Colonic mucosa (tissue), 4 donors: ENCODE measurements at places on chromosomes 13 and 19. TPM values are rescaled to one million over a fixed set of nuclear protein-coding genes. Genes with fewer than 3 reads are reported as not detected.

DNA sequence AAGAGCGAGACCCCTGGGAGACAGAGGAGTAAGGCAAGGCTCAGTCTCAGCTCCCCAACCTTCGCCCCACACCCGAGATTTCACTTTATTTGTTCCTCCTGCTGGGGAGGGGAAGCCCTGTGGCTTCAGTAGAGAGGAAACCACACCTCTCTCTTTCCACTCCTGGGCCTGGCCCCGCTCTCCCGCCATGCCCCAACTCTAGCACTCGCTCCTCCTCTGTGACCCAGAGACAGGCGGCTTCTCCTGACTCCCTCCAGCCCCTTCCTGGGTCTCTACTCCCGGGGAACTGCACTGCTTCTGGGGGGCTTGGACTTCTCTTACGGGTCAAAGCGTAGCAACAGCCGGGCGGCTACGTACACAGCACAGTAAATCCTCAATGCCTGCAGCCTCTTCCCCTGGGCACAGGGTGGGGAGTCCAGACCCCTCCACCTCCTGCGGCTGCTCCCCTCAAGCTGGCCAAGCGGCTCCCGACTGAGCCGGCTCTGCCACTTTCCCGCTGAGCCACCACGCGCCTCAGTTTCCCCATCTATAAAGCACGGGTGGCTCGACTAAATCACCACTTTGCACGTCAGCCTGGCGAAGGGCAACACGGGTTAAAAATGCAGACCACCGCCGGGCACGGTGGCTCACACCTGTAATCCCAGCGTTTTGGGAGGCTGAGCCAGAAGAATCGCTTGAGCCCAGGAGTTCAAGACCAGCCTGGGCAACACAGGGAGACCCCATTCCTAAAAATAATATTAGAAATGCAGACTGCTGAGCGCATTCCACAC is 1.4 kb downstream of the RNF126 start:
- H3K27me3 ChIP-seq = no peaks in the 10 kb centered on the region
- peaks cover 6% of the 10 kb centered on the region for H3K36me3 ChIP-seq
- H3K27ac ChIP-seq = peak overlapping the region; percentile 89
- DNase-seq = peak; percentile 72
- H3K4me3 ChIP-seq = peak overlapping the region; percentile 100

GRCh38 chr13:109610517-109610916 is 175.9 kb downstream of the IRS2 start:
- peak; percentile 37 for DNase-seq
- H3K27me3 ChIP-seq = no peaks in the 10 kb centered on the region
- no peaks in the 10 kb centered on the region for H3K4me1 ChIP-seq
- H3K36me3 ChIP-seq = no peaks in the 10 kb centered on the region

DNA sequence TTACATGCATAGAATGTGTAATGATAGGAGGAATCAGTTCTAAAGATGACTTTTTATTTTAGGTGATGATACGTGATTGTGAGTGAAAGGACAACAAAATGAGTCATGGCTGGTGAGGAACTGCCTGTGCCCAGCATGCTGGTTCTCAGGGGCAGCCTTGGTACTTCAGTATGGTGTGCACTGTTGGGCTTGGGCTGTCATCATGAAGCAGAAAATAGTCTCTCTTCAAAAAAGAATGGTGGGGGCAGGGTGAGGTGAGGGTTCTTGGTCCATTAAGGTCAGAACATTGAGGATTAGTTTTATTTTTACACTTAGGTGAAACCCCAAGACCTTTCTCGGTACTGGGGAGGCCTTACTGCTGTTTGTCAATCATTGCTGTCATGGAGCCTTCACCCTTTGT is 309.5 kb downstream of the MTUS2 start:
- H3K27ac ChIP-seq = no peak overlapping the region
- DNase-seq = no peak
- H3K4me1 ChIP-seq = no peaks in the 10 kb centered on the region

Gene KLK14
- total RNA-seq = 0.52 TPM

Gene CCDC169
- total RNA-seq = 1.3 TPM
